ENCODE measurements at places on chromosomes 6 and 20.

DNA sequence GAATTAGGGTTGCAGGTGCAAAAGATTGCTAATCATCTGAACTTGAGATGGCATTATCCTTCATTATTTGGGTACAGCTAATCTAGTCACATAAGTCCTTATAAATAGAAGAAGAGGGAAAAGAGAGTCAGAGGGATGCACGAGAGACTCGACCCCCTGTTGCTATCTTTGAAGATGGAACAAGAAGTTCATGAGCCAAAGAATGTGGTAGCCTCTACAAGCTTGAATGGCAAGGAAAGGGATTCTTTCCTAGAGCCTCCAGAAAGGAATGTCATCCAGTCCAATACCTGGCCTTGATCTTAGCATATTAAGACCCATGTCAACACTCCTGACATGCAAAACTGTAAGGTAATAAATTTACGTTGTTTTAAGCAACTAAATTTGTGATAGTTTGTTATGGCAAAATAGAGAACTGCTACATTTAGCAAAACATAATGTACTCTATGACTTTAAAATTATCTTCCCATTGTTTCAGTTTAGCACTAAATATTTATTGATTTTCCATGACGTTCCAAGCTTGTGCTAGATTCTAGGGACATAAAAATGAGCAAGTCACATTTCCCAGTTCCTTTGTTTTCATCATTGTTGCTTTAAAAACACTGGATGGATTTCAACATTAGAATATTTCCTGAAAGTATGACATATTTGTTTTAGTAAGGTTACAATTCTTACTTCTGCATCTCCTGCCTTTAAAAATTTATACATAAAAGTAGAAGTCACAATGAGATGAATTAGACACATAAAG lies 12.7 kb downstream of the MANEA start:
- no peak for DNase-seq

DNA sequence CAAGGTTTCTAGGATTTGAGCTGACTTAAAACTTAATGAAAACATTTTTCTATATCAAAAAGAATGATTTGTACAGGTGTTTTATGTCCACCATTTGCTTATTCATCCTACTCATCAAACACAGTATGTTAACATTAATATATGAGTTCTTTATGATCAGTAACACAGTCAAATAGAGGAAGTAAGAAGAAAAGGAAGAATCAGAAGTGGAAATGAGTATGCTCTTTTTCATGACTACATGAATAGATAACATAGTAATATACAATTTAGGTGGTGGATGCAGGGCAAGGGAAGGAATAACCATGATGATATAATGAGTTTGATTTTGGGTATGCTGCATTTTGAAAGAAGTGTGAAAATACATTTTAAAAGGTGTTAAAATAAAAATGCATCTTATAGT lies 16.5 kb downstream of the KPNA5 start:
- no peak for DNase-seq

- no peak for DNase-seq
These were observed 279.6 kb upstream of the JARID2 start for GRCh38 chr6:14966096-14966905.

DNA sequence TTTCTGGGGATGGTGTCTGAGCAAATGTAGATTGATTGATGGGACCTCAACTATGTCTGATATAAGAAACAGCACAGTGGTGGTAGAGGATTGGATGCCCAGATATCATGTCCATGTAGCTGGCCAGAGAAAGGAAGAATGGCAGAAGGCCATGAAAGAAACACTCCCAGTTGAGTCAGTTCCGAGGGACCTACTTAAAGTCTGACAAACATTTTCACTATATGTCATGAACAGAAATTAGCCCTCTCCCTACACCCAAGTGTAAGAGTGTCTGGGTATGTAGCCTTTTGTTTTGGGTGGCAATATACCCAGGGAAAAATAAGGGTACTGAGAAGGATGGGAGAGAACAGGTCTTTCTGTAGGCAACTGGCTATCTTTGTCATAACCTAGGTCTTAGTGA lies 434.2 kb downstream of the BCKDHB start:
- DNase-seq, result no peak

DNA sequence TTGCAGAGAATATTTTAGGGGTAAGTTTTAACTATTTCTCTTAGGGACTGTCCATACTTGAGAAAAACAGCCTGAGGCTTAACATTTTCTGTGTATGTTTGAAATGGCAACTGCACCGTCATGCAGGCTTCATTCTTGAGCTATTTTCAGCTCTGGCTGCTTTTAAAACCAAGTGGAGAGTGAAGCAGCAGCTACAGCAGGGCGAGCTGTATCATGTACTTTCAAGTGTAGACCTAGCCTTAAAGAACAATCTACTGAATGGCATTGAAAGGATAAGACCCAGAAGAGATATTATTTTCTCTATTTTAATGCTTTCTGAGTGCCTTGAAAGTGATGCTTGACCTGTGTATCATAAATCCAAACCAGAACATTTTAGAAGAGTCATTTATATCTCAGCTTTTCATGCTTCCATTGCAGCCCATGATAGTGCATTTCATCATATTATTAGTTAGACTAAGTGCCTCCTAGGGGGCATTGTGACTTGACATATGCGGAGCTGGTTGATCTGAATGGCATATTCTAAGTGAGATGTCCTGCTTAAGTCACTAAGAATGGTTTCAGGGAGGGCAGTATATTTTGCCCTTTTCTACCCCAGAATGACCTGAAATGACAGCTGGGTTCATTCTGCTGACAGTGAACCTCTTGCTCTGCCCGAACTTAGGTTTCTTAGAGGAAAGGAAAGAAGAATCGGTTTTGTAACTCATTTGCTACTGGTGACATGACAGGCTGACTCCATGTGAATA lies 85.3 kb downstream of the NKAIN2 start:
- no peak for DNase-seq

- DNase-seq, result no peak
These were observed 249.3 kb upstream of the PLN start for GRCh38 chr6:118298476-118299427.

DNA sequence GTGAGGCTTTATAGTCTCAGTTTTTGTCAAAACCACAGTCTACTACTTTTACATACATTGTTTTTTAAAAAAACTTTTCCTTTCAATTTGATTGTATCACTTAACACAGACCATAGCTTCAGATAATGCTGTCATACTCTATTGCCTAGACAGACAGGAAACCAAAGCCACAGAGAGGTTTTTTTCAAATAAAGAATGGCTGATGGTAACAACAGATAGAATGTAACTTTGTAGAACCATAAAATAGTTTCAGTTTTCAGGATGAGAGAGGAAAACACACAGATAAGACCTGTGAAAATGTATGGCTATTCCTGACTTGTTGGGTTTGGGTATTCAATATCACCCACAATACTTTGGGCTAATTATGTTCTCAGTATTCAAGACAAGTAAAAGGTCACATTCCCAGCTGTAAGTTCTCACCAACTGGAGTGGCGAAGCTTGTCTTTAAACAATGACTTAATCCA lies 94.0 kb downstream of the ADGRG6 start:
- no peak for DNase-seq

DNA sequence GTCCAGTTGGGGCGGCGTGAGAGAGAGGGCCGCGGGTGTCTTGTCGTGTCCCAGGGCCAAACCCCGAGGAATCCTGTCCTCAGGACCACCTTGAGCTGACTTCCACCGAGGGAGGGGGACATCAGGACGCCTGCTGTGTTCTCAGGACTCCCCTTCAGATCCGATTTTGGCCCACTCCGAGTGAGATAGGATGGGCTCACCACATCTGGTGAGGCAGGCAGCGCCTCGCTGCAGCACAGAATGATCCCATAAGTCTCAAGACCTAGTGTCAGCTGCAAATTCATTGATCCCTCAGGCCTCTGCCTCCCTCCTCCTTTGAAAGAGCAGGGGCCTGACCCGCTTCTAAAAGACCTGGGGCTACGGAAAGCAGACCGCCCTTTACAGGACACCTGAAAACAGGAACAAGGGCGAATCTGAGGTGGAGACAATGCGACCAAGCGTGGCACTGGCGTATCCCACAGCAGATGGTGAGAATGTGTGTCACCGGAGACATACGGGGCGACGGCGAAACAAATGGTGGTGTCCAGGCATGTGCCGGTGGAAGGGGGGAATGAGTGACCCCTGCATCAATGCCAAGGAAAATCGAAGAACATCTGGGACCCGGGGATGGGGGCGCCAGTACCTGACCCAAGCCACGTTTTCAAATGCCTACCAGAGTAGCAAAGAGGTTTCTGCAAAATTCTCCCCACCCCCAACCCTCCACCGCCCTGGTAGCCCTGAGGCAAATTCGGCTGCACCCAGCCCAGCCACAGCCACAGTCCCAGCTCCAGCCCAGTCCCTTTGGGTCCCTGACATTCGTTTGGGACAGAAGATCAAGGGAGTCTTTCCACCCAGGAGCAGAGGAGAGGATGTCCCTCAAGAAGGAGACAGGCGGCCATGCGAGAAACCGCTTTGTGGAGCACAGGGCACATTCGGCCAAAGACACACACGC lies 162.1 kb upstream of the ZNF337 start:
- no peak for DNase-seq

GRCh38 chr6:5738211-5738610 lies 268.5 kb downstream of the NRN1 start:
- no peak for DNase-seq

- no peak for DNase-seq
These were observed 102.6 kb downstream of the ATP9A start for GRCh38 chr20:51665543-51666118.

GRCh38 chr6:50427267-50427666 lies 286.1 kb upstream of the TFAP2D start:
- no peak for DNase-seq

DNA sequence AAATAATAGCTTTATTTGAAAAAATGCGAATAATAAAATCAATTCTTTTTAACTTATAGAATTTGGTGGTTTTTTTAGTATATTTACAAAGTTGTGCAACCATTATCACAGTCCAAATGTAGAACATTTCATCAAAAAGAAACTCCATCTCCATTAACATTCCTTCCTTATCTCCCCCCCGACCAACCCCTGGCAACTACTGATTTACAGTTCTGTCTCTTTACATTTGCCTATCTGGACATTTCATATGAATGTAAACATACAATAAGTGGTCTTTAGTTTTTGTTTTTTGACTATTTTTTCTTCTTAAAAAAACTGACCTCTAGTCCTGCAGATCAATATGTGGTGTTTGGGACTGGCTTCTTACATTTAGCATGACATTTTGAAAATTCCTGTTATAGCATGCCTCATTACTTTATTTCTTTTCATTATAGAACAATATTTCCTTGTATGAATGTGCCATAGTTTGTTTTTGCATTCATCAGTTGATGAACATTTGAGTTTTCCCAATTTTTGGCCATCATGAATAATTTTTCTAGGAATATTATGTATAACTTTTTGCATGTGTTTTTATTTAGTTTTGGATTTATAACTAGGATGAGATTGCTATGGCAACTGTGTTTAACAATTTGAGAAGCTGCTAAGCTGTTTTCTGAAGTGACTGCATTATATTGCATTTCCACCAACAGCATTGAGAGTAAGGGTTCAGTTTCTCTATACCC lies 344.7 kb downstream of the NKAIN2 start:
- no peak for DNase-seq

DNA sequence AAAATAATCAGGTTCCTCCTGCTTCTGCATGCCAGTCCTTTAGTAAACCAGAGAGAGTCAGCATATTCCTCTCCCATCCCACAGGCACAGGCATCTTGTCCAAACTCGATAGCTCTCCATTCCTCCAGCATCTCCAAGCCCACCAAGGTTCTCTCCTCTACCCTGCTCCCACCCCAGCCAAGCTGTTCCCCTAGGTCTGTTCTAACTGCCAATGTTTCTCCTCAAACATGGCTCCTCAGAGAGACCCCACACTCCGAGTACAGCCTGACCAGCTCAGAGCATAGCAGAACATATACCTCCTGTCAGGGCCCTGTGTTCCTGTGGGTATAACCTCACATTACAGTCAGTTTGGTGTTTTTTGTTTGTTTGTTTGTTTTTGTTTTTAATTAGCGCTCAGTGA lies 177.8 kb downstream of the VEGFA start:
- DNase-seq, result no peak

- DNase-seq, result no peak
These were observed 31.0 kb downstream of the RIN2 start for GRCh38 chr20:19789009-19789408.

DNA sequence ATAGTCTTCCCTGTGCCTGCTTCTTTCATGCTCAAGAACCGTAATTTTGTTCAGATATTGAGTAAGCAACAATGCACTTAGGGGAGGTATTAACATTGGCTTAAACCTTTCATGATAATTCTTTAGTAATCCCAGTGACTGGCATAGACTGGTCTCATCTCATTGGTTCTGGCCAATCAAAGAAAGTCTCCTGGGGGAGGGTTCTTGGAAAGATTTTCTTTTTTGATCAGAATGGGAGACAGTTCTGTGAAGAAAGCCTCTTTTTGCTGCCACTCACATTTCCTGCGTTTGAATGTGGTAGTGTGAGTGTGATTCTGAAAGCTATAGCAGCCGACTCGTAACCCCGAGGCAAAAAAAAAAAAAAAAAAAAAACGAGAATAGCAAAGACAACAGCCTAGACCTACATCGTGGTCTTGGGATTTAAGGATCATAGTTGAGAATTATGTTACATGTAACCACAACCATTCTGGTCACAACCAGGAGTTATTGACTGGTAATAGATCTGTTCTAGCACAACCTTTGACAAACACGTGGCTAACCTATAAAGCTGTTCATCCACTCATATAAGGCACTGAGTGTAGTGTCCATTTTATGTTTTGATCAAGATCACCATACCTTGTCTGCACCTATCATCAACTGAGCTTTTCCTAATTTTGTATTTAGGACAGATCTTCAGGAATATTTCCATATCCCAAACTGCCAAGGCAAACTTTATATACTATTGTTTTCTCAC lies 15.1 kb upstream of the TMEM217 start:
- DNase-seq, result no peak

GRCh38 chr6:29813809-29814208 lies 13.8 kb upstream of the HLA-G start:
- DNase-seq, result no peak

DNA sequence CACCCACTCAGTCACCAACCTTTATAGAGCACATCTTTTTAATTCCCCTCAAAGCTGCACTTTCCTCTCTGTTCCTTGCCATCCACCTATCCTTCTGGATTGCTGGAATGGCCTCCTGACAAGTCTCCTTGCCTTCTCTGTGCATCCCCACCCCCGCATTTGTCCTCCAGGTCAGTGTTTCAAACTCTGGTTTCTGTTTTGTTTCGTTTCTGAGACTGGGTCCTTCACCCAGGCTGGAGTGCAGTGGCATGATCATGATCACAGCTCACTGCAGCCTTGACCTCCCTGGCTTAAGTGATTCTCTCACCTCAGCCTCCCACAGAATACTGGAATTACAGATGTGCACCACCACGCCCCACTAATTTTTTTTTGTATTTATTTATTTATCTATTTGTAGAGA lies 96.2 kb downstream of the PLCB1 start:
- DNase-seq, result no peak

- peak; percentile 64 for DNase-seq
These were observed at the start of gene MICAL1 for GRCh38 chr6:109455437-109456110. MICAL1 (minus strand) TSS chr6:109455772; CDS start chr6:109454196, 1,576 bp downstream.

DNA sequence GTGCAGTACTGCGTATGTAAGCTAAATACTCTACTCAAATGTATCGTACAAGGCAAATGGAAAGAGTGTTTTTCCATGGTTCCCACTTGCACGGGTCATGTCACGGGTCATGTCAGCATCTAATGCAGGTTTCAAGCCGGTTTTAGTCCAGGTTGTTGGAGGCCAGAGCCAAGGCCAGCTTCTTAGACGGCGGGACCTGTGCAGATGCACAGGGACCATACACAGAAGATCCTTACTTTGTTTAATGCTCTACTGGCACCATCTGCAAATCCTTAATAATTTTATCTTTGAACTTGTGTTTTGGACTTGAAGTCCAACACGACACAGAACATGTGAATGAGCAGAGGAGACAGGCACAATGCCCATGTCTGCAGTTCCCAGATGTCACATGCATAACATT lies 42.7 kb downstream of the SOD2 start:
- no peak for DNase-seq

- no peak for DNase-seq
These were observed 147.7 kb upstream of the RPS6KA2 start for GRCh38 chr6:166774770-166775169.

Measured in activated naive CD4-positive, alpha-beta T cell treated with anti-CD3 and anti-CD28 coated beads, Interleukin-2, amount 50 U/mL, for 72 hours (primary cell).